ENCODE measurements at places on chromosomes 4 and X.

DNA sequence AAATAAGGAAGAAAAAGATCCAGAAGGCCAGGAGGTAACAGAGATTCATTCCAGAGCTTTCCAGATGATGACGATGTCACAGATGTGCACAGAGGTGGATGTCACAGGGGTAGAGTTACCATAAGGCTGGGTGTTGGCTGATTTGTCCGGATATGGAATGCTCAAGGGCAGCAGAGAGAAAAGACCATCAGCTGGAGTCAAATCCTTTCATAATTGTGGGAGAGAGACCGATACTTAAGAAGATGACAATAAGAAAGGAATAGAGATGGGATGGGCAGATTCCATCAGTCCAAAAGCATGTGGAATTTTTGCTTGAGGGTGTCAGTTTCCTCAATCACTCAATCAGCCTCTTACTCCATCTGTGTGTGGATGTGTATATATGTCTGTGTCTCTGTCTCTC is 150.4 kb downstream of the CENPC start:
- no peak for DNase-seq

- no peak for DNase-seq
Measured at GRCh38 chrX:38356401-38356800, 4.0 kb downstream of the OTC start.

DNA sequence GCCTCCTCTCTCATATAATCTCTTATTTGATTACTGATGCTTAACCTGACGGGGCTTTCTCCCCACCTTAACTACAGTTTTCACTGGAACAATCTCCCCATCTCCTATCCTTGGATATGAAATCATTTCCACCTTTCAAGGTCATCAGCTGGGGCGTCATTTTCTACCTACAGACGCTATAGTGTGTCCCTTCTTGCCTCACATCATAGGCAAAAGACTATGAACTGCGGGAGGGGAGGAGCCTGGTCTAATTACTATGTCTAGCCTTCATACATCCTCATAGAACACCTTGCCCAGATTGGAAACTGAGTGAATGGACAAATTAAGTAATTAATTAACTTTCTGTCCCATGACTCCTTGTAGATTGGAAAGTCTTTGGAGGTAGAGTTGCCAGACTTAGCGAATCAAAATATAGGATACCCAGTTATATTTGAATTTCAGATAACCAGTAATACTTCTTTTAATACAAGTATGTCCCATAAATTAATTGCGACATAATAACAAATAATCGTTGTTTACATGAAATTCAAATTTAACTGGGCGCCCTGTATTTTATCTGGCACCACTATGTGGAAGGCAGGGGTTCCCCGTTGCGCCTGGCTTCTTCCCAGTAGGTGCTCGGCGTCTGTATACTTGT is 752 bp upstream of the ATP6AP2 start:
- DNase-seq, result no peak

DNA sequence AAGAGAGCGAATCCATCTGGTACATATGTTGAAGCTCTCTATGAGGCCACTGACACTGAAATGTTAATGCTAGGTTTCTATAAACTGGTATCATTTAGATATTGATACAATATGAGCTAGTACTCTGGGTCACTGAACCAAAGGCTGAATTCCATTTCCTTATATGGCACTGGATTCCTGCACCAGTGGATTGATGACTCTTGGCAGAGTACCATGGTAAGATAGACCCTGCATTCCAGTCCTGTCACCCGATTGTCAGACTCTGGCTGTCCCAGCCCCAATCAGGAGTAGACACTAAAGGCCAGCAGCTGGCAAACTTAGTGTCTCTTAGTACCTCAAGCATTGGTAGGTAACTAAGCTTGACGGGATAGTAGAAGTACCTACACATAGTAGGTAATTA is 44.0 kb upstream of the EOLA2 start:
- DNase-seq, result no peak

GRCh38 chr4:85994576-85994975 is 365.3 kb downstream of the MAPK10 start:
- DNase-seq, result no peak

DNA sequence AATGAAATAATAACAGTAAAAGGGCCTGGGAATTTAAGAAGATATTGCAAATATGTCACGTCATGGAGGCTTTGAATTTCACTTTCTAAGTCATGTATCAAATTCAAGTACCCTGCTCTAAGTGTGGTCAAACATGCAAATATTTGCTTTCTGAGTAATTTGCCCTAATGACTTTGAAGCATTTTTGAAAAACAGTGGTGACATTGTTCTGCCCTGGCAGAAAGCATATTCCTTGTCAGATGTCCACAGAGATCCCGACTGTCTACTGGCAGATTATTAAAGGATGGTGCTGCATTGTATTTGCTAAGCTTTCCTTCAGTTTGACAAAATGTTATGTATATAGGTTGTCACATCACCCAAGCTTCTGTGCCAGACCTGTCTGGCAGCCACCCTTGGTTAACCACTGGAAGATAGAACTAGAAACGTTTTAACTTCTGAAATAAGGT is 92.5 kb downstream of the ANK2 start:
- DNase-seq, result peak; percentile 24

DNA sequence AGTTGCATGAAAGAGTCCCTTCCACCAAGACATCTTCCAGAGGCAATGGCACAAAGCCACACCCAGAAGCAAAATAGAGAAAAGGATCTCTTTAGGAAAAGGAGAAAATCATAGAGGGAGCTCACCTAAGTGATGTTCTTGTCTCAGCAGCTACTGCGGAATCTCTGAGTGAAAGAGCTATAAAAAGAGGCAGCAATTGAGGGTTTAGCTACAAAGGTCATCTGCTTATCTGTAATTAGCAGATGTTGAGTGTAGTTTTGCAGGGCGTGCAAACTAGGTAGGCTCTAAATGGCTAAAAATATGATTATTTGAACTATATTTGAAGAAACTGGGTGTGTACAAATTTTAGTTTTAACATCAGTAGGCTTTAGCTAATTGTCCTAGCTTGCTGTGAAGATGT is 276.0 kb downstream of the HS3ST1 start:
- DNase-seq, result no peak
